ENCODE measurements at places on chromosomes 4 and X.

DNA sequence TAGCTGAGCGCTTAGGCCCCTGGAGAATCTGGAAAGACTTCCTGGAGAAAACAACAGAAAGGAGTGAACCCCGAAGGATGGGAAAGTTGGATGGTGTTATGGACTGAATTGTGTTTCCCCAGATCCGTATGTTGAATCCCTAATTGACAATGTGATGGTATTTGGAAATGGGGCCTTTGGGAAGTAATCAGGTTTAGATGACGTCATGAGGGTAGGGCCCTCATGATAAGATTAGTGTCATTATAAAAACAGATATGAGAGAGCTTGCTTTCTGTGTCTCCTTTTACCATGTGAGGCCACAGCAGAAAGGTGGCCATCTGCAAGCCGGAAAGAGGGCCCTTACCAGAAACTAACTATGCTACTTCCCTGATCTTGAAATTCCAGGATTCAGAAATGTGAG lies 159.5 kb downstream of the QDPR start:
- no peaks in the 10 kb centered on the region for H3K27me3 ChIP-seq
- H3K36me3 ChIP-seq = no peaks in the 10 kb centered on the region
- no peak overlapping the region for H3K4me3 ChIP-seq
- no peak overlapping the region for H3K27ac ChIP-seq
- no peaks in the 10 kb centered on the region for H3K4me1 ChIP-seq

DNA sequence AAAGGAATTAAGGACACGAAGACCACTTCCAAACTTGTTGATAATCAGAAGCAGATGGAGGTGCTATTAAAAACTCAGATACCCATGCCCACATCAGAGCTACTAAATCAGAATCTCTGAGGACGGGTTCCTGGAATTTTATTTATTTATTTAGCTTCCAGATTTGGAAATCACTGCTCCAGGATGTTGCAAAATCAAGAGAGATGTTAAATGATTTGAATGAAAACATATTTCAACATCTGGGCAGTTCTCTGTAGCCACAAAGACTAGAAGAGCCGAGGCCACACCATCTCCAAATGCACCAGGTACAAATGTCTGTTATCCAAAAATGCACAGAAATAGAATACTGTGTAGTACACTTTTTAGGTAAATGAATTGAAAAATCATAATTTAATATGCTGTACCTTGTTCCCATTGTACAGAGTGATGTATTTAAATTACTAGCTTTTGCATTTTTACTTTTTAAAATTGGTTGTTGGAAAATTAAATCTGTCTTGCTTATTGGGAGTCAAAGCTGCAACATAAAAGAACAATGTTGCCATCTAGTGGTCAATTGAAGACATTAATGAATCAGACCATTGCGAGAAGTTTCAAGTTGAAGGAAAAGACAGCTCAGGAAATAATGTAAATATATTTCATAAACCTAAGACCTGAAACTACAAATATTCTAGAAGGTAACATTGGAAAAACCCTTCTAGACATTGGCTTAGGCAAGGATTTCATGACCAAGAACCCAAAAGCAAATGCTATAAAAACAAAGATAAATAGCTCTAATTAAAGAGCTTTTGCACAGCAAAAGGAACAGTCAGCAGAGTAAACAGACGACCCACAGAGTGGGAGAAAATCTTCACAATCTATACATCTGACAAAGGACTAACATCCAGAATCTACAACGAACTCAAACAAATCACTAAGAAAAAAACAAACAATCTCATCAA lies 151.3 kb upstream of the TTC29 start:
- no peaks in the 10 kb centered on the region for H3K4me1 ChIP-seq
- no peaks in the 10 kb centered on the region for H3K27me3 ChIP-seq
- no peaks in the 10 kb centered on the region for H3K36me3 ChIP-seq
- H3K27ac ChIP-seq = no peak overlapping the region
- no peak for DNase-seq
- H3K4me3 ChIP-seq = no peak overlapping the region

GRCh38 chr4:184664445-184665210 lies 15.1 kb downstream of the PRIMPOL start:
- H3K4me3 ChIP-seq = no peak overlapping the region
- H3K36me3 ChIP-seq = peaks cover 3% of the 10 kb centered on the region
- H3K27me3 ChIP-seq = no peaks in the 10 kb centered on the region
- H3K27ac ChIP-seq = no peak overlapping the region

- H3K27ac ChIP-seq = no peak overlapping the region
- no peaks in the 10 kb centered on the region for H3K4me1 ChIP-seq
- no peaks in the 10 kb centered on the region for H3K27me3 ChIP-seq
- no peak overlapping the region for H3K4me3 ChIP-seq
- H3K36me3 ChIP-seq = no peaks in the 10 kb centered on the region
Observed at GRCh38 chrX:103817502-103817901, 14.6 kb downstream of the RAB9B start.

GRCh38 chr4:1776521-1777161 lies 16.5 kb upstream of the FGFR3 start:
- no peak overlapping the region for H3K4me3 ChIP-seq
- no peak overlapping the region for H3K27ac ChIP-seq
- H3K36me3 ChIP-seq = no peaks in the 10 kb centered on the region
- no peaks in the 10 kb centered on the region for H3K27me3 ChIP-seq
- DNase-seq = no peak

DNA sequence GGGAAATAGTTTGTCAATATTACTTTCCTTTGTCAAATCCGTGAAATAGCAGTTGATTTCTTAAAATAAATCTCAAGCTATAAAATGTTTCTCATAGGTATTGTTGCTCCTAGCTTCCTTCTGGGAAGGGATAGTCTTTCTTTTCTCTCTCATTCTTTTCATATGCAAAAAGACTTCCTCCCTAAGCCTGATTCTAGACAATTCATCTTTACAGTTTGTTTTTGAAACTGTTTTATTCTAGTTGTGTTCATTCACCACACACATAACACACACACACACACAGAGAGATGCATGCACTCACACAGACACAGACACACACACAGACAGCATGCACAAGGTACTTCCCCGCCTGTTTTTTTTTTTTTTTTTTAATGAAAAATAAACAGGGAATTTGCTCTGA lies 18.2 kb downstream of the GLRA3 start:
- no peaks in the 10 kb centered on the region for H3K36me3 ChIP-seq
- no peak overlapping the region for H3K4me3 ChIP-seq
- no peak for DNase-seq
- H3K27ac ChIP-seq = no peak overlapping the region

DNA sequence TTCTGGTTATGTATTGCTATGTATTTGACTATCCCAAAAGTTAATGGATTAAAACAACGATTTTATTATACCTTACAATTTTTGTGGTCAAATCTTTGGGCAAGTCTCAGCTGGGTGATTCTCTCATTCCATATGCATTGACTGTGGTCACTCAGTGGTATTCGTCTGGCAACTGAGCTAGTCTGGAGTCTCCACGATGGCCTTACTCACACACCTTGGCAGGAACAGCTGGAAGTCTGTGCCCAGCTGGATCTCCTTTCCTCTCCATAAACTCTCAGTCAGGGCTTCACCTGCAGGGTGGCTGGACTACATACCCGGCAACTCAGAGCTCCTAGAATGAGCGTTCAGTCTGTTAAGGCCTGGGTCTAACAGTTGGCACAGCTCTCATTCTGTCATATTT lies 141.1 kb upstream of the WDFY3 start:
- no peak overlapping the region for H3K4me3 ChIP-seq
- no peak overlapping the region for H3K27ac ChIP-seq
- H3K4me1 ChIP-seq = no peaks in the 10 kb centered on the region
- no peak for DNase-seq

GRCh38 chr4:94668724-94669123 lies 89.0 kb upstream of the BMPR1B start:
- no peaks in the 10 kb centered on the region for H3K36me3 ChIP-seq
- no peak for DNase-seq
- no peak overlapping the region for H3K27ac ChIP-seq
- no peaks in the 10 kb centered on the region for H3K27me3 ChIP-seq
- no peaks in the 10 kb centered on the region for H3K4me1 ChIP-seq

DNA sequence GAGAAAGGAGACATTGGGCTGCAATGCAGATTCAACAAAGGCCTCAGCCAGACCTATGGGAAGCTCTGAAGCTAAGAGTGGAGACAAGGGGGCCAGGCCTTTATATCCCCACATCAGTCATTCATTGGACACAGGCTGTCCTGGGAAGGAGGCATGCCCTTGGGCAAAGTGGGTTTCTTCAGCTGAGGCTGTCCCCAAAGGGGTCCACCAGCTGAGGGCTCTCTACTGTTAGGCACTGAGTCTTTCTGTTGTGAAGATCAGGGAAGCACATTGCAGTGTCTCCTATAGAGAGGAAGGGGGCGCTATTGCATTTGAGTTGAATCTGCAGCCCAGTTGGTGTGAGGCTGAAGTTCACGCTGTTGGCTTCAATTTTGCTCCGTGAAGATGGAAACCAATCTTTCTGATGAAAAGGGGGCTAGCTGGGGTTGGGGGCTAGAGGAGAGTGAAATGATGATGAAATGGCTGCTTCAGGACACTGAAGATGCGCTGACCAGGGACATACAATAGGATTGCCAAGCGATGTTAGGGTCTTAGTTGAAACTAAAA lies 48.0 kb downstream of the SLC25A5 start:
- no peaks in the 10 kb centered on the region for H3K36me3 ChIP-seq
- H3K4me3 ChIP-seq = no peak overlapping the region
- H3K27ac ChIP-seq = no peak overlapping the region
- no peaks in the 10 kb centered on the region for H3K4me1 ChIP-seq

DNA sequence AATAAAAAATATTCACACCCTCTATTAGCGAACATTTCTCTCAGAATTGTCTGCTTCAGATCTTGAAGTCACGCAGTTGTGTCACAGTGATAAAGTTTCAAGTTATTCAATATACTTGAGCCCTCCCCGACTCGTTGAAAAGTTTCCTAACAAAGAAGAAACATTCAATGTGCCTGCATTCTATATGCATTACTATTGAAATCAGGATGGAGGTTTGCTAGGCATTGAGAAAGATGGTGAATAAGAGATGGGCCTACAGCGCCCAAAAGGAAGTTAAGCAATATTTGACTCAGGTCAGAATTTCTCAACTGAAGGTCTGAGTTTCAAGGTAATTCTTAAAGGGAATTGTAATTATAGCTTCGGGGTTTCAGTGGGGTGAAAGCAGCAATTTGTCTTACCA lies 6.1 kb downstream of the TCEANC start:
- H3K4me3 ChIP-seq = no peak overlapping the region
- DNase-seq = no peak
- no peaks in the 10 kb centered on the region for H3K27me3 ChIP-seq
- H3K27ac ChIP-seq = no peak overlapping the region

DNA sequence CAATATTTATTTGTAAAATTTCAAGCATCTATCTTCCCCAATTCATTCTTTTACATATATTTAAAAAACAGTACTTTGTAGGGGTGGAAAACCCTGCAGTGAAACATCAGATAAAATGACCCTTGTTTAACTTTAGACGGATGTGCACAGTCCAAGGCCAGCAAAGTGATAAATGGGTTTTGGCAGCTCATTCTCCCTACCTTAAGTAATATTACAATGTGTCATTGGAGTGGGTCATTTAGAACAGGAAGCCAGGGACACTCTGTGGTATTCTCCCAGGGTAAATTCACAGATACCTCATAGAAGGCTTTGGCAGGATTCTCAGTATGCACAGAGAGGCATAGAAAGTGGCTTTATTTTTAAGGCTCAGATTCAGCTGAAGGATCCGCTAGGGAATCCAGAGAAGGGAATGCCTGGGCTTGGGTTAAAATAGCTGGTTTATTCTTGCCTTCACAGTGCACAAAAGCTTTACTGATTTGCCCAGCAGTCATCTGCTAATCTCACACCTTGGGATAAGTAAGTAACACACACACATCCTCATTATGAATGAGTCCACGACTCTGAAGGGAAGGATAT lies 206.7 kb downstream of the RASL11B start:
- no peaks in the 10 kb centered on the region for H3K27me3 ChIP-seq
- no peaks in the 10 kb centered on the region for H3K36me3 ChIP-seq
- DNase-seq = no peak
- no peak overlapping the region for H3K4me3 ChIP-seq

DNA sequence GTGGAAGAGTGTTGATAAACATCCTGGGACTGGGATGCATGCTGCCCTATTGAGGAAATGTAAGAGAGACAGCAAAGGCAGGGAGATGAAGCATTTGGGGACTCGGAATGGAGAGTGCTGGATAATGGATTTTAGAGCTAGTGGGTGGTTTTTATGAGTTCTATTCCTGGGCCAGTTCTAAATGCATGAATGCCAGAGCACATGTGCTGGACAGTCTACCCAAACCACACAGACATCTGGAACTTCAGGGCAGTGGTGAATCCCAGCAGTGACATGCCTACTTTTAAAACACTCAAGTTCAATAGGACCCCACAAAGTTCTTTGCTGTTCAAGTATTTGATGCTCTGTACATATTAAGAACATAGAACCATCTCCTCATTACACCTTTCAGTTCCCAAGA lies 133.9 kb downstream of the CBR4 start:
- DNase-seq = no peak
- H3K27ac ChIP-seq = no peak overlapping the region
- H3K4me3 ChIP-seq = no peak overlapping the region
- no peaks in the 10 kb centered on the region for H3K27me3 ChIP-seq
- H3K4me1 ChIP-seq = peaks cover 6% of the 10 kb centered on the region
- no peaks in the 10 kb centered on the region for H3K36me3 ChIP-seq

GRCh38 chr4:78162821-78163220 lies 105.7 kb downstream of the FRAS1 start:
- H3K4me3 ChIP-seq = no peak overlapping the region
- no peaks in the 10 kb centered on the region for H3K4me1 ChIP-seq
- no peak for DNase-seq
- H3K36me3 ChIP-seq = no peaks in the 10 kb centered on the region
- H3K27me3 ChIP-seq = peaks cover 3% of the 10 kb centered on the region

- H3K27me3 ChIP-seq = no peaks in the 10 kb centered on the region
- H3K36me3 ChIP-seq = no peaks in the 10 kb centered on the region
- no peak for DNase-seq
- H3K4me3 ChIP-seq = no peak overlapping the region
- no peaks in the 10 kb centered on the region for H3K4me1 ChIP-seq
Observed at GRCh38 chr4:156336511-156336910, 382.8 kb upstream of the CTSO start.

- H3K4me1 ChIP-seq = no peaks in the 10 kb centered on the region
- H3K36me3 ChIP-seq = no peaks in the 10 kb centered on the region
- no peak overlapping the region for H3K4me3 ChIP-seq
Observed at GRCh38 chr4:3317656-3318211, 24.9 kb downstream of the RGS12 start.

- H3K36me3 ChIP-seq = no peaks in the 10 kb centered on the region
- no peaks in the 10 kb centered on the region for H3K4me1 ChIP-seq
- H3K27me3 ChIP-seq = no peaks in the 10 kb centered on the region
- no peak within 1 kb of the TSS for H3K4me3 ChIP-seq
- H3K27ac ChIP-seq = no peak within 1 kb of the TSS
- DNase-seq = no peak
Observed at GRCh38 chr4:15427701-15428100, at the start of gene C1QTNF7. C1QTNF7 (plus strand) TSS chr4:15428033; CDS start chr4:15435744, 7,711 bp downstream.
